ENCODE measurements at places on chromosomes 5 and 9. TPM values are rescaled to one million over a fixed set of nuclear protein-coding genes. Genes with fewer than 3 reads are reported as not detected.

The COL23A1 gene
- not detected for total RNA-seq

The TEX48 gene
- total RNA-seq: not detected

The BARX1 gene
- 0.09 TPM for total RNA-seq

The RAPGEF1 gene
- total RNA-seq: 20.2 TPM

The UBE2QL1 gene
- total RNA-seq: 0.25 TPM

The DNM1 gene
- total RNA-seq: 28.0 TPM

The PLPP7 gene
- 5.6 TPM for total RNA-seq

The TMEFF1 gene
- 0.49 TPM for total RNA-seq

The PIP5K1B gene
- total RNA-seq: not detected

The FOXD4L3 gene
- not detected for total RNA-seq

The CNTFR gene
- total RNA-seq: not detected

The CARD19 gene
- total RNA-seq: 38.9 TPM

The CPEB4 gene
- total RNA-seq: 14.0 TPM

The ENHO gene
- not detected for total RNA-seq

The OR1Q1 gene
- 0.81 TPM for total RNA-seq

The IL13 gene
- total RNA-seq: not detected

The DRD1 gene
- 0.18 TPM for total RNA-seq

The PDZD2 gene
- total RNA-seq: under 0.01 TPM

The FBXL7 gene
- 12.6 TPM for total RNA-seq

The OBP2B gene
- total RNA-seq: not detected

The PCDHGA6 gene
- total RNA-seq: 7.4 TPM

The CMYA5 gene
- 1.7 TPM for total RNA-seq

The WWC1 gene
- total RNA-seq: 2.7 TPM

The ABITRAM gene
- total RNA-seq: 16.3 TPM

The SLC12A2 gene
- 53.1 TPM for total RNA-seq

The NUTM2G gene
- total RNA-seq: not detected

The CPLANE1 gene
- 37.4 TPM for total RNA-seq

The GPR151 gene
- total RNA-seq: not detected

The MEGF9 gene
- 10.7 TPM for total RNA-seq

The NAIP gene
- total RNA-seq: 4.3 TPM

The HMCN2 gene
- not detected for total RNA-seq

The UBQLN1 gene
- 33.2 TPM for total RNA-seq

The PCDHGA10 gene
- 22.2 TPM for total RNA-seq

The HSD17B3 gene
- total RNA-seq: not detected

The ADAMTS2 gene
- total RNA-seq: 25.8 TPM

The LHX3 gene
- total RNA-seq: not detected

The SLC9A3 gene
- 1.8 TPM for total RNA-seq

The NSG2 gene
- total RNA-seq: not detected

The SLC34A1 gene
- total RNA-seq: not detected

The PCDHGB5 gene
- total RNA-seq: 8.5 TPM

The FAM151B gene
- total RNA-seq: 6.8 TPM

The DDX46 gene
- 69.7 TPM for total RNA-seq

The LCN1 gene
- not detected for total RNA-seq

The KCNIP1 gene
- total RNA-seq: not detected
